ENCODE measurements at places on chromosomes 6 and 20. TPM values are rescaled to one million over a fixed set of nuclear protein-coding genes. Genes with fewer than 3 reads are reported as not detected.
A peak's percentile ranks its signal among the peaks of the same experiment; 100 is the strongest.

DNA sequence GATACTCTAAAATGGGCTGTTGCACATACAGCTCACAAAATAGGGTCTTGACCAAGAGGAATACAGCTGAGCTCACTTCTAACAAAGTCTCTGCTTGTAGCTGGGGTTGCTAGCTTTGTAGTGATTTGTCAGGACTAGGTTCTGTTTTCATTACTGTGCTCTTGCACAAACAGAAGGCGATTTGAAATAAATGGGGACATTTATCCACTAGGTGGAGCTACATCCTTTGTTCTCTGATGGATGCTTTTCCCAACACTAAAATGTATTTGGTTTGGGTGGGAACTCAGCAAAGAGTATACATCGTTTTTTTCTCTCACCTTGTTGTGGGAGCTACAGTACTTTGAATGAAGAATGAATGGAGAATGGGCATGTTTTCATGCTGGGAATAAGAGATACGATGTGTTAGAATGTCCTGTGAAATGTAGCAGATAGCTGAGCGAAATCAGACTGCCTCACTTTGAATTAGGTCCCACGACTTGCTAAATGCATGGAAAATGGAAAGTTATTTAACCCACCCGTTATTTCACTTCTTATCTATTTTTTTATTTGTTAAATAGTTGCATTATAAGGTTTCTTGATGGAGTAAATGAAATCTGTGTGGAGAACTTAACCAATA lies 494.7 kb upstream of the MAP3K7 start:
- peak; percentile 69 for DNase-seq

- no peak for DNase-seq
Measured at GRCh38 chr20:56621730-56622129, 7.4 kb upstream of the TFAP2C start.

Gene MRPL18
- 63.2 TPM for polyA plus RNA-seq

Gene F13A1
- polyA plus RNA-seq, result 43.5 TPM

DNA sequence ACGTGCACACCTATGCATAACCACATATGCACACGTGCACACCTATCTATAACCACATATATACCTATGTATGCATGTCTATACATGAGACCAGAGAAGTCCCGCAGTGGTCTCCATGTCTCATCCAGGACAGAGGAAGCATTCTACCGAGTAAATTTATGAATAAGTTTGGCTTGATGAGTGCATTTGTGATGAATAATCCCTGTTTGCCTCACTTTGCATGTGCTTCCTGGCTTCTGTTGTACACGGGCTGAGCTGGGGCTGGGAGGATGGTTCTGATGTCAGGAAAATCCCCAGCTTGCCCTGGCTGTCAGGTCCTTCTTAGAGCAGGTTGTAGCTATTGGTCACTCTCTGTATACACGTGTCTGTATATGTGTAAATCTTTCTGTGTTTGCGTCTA lies 157.6 kb upstream of the RPS6KA2 start:
- no peak for DNase-seq

DNA sequence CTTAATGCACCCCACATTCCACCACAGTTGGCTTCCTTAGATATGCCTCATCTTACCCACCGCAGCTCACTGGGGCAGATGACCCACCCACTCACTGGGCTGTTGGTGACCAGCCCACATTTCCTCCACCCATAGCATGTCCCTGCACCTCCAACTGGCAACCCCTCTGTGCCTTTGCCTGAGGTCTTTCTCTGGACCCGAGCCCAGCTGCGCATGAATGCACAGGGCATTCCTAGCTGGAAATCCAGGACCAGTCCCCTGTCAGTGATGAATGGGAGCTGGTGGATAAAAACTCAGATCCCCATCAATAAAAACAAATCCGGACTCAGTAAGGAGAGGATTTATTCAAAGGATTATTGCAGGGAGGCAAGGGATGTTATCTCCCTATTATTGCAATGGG lies 75.0 kb downstream of the ISM1 start:
- DNase-seq, result no peak

Gene OVOL2
- 1.2 TPM for polyA plus RNA-seq

Gene TFAP2A
- 0.32 TPM for polyA plus RNA-seq

DNA sequence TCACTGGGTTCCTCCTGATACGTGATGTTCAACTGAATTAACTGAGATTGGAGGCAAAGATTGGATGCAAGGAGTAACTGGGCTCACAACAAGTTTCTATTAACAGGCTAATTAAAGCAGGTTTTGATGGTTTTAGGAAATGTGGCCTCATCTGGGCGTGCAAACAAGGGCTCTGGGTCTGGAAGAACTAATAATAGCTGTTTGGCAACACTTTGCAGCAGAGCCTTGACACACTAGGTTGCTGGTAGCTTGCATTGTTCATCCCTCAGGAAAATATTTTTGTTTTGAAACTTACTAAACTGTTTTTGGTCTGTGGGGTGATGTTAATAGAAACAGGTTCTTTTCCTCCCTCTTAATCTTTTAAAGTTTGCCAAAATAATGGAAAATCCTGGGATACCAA lies 117.2 kb upstream of the CD93 start:
- no peak for DNase-seq

- DNase-seq, result no peak
Measured at GRCh38 chr20:57656821-57657534, 36.8 kb upstream of the ZBP1 start.

- DNase-seq, result peak; percentile 61
Measured at GRCh38 chr6:33746036-33746600, 587 bp downstream of the IP6K3 start.

DNA sequence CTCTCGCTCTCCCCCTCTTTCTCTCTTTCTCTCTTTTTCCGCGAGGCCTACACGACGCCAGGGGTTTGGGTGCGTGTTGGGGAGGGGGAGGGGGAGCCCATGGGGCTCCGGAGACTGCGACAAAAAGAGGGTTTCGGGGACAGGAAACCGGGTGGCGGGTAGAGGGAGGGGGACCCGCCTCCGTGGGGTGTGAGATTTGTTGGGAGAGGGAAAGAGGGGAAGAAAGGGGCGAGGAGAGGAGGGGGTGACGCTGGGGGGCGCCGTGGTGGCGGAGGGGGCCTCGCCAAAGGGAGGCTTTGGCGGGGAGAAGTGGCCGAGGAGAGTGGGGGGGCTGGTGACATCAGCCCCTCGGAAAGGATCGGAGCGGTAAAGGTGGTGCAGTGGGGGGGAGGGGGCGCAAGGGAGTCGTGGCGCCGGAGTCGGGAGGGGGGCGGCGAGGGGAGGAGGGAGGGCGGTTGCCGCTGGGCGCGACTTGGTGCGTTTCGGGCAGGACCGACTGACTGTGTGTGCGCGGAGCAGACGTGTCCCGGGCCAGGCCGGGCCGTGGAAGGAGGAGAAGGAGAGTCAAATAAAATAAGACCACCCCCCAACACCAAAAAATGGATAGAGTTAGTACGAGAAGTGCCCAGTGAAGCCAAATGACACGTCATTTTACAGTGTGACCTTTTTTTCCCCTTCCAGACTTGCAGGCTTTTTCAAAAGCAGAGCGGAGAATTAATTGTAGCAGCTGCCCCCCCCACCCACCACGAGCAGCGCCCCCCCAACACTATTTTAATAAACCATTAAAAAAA lies 39.8 kb downstream of the GNAS start:
- peak; percentile 71 for DNase-seq

- DNase-seq, result no peak
Measured at GRCh38 chr6:50030777-50031562, 9.2 kb upstream of the DEFB110 start.

Gene ANKRD66
- polyA plus RNA-seq, result 0.78 TPM

DNA sequence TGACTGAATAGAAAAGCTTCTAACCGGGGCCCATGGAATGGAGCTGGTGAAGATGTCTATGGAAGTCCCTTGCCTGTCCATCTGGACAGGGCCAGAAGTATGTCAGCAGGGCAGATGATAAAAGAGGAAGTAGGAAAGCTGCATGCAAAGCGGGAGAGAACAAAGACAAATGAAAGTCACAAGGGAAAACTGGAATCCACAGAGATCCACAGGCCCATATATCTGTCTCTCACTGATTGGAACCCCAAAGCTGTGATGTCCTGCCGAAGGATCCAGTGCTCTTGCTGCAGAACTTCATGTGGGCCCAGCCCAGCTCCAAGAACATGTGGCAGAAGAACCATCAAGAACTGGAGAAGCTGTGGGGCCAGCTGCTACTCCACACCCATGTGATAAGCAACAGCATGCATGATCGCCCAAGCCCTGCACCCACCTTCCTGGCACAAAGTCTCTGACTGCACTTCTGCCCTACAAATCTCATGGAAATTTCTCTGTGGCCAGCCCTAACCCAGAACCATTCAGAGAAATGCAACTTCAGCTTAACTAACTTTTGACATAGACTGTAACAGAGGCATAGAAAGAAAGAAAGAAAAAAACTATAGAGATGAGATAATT lies 716.0 kb downstream of the KIF16B start:
- no peak for DNase-seq

DNA sequence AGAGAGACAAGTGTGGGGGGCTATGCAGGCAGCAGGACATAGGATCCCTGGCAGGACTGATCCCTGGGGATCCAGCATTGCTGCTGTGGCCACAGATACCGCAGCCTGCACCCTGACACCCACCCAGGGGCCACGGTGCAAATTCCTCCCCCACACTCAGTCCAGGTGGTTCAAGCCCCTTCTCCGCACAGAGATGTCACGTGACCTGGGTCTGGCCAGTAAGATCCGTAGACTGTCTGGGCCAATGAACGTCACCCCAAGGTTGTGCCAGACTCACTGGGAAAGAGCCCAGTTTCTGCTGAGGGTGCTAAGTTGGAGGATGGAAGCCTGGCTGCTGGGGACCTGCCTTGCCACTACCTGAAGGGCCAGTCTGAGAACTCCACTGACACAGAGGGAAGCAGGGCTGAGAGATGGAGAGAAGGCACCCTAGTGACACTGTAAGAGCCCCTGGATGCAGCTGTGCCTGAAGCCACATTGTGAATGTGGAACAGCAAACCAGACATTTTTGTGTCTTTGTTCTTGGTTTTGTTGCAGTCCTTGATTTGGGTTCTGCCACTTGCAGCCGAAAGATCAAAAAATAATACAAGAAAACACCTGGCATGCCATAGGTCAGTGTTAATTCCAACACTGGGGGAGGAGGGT lies 228.6 kb downstream of the PREX1 start:
- DNase-seq, result no peak

DNA sequence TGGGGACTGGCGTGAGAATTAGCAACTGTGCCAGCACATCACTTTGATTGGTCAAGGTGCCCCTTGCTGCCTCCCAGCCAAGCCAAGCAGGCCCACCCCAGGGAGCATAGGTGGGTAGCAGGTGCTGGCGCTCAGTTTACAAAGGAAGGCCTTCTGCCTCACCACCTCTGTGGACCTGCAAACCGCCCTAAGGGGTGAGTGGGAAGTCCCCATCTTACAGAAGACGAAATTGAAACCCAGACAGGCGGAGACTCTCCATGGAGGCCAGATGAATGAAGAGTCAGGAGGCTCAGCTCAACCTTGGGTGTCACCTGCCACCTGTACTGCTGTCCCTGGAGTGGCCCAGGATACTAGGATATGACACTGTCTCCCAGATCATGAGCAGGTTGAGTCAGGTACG lies 21.5 kb upstream of the MAS1L start:
- no peak for DNase-seq

DNA sequence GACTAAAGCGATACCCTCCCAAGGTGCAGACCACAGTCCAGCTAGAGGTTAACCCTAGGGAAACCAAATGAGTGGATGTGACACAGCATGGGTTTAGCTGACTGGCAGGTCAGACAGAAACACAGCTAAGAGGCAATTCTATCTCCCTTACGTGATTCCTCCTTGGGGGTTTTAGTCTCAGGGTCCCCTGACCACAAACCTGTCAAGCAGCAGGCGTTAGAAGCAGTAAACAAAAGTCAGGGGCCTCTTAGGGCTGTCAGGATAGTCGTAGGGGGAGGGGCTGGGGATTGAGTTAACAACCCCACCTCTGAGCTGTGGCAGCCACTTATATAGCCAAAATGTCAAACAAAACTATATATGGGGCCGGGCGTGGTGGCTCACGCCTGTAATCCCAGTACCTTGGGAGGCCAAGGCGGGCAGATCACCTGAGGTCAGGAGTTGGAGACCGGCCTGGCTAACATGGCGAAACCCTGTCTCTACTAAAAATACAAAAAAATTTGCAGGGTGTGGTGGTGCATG lies 13.6 kb downstream of the KCNK5 start:
- DNase-seq, result no peak

DNA sequence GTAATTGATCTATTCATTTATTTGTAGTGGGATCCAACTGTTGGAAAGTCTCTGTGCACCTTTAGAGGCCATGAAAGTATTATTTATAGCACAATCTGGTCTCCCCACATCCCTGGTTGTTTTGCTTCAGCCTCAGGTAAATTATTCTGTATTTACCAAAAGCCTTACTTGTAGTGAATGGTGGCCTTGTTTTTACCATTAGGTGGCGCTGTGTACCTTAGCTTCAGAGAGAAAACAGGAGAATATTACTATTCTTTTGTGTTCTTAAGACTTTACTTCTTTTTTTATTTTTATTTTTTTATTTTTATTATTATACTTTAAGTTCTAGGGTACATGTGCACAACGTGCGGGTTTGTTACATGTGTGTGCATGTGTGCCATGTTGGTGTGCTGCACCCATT lies 23.7 kb downstream of the PEX7 start:
- peak; percentile 15 for DNase-seq

- DNase-seq, result no peak
Measured at GRCh38 chr6:90195094-90195829, 101.4 kb downstream of the BACH2 start.

DNA sequence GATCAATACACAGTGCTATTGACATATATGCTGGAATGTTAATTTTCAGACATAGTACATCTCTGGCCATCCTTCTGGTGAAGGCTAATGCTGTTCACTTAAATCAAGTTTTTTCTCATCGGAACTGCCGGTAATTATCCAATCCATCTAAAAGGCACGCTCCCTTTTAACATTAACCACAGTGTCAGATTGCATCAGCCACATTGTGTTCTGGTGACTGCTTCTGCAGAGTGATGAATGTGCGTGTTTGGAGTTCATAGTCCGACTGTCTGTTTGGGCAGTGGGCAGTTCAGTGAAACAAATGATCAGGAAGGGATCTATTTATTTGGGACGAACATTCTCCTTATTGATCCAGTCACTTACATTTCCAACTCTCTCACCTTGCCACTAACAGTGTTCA lies 49.5 kb downstream of the SOBP start:
- no peak for DNase-seq

- DNase-seq, result no peak
Measured at GRCh38 chr6:71187141-71187540, 101.5 kb upstream of the OGFRL1 start.

GRCh38 chr6:64220801-64221200 lies 585.2 kb downstream of the PHF3 start:
- no peak for DNase-seq

Gene GNRH2
- polyA plus RNA-seq, result not detected

- no peak for DNase-seq
Measured at GRCh38 chr6:84685983-84686584, 78.3 kb downstream of the TBX18 start.

- no peak for DNase-seq
Measured at GRCh38 chr6:30542404-30542725, 13.9 kb downstream of the GNL1 start.

- no peak for DNase-seq
Measured at GRCh38 chr20:38829296-38829875, 23.9 kb downstream of the PPP1R16B start.

Gene DNAH8
- 3.5 TPM for polyA plus RNA-seq

DNA sequence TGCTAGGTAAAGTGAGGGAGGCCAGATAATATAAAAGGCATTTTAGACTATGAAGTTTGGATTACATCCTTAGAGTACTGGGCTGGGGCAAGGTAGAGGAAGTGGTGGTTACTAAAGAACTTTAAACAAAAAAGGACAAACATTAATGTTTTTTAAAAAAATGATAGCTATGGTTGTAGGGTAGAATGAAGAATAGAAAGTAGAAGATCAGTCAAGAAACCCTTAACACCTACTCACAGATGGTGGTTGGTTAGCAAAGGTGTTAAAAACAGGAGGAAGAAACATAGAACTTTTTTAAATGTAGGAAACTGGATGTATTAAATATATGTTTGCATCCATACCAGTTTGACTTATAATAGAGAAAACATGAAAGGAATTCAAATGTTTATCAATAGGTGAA lies 80.7 kb upstream of the ELOVL5 start:
- DNase-seq, result no peak
